ENCODE measurements at places on chromosomes 11 and 22.

GRCh38 chr11:1844221-1845094, 5.7 kb downstream of the TNNI2 start:
- DNase-seq, result no peak

GRCh38 chr22:41565403-41566054, 4.7 kb downstream of the CSDC2 start:
- no peak for DNase-seq

GRCh38 chr11:35944503-35945136, 758 bp downstream of the LDLRAD3 start:
- DNase-seq, result no peak

DNA sequence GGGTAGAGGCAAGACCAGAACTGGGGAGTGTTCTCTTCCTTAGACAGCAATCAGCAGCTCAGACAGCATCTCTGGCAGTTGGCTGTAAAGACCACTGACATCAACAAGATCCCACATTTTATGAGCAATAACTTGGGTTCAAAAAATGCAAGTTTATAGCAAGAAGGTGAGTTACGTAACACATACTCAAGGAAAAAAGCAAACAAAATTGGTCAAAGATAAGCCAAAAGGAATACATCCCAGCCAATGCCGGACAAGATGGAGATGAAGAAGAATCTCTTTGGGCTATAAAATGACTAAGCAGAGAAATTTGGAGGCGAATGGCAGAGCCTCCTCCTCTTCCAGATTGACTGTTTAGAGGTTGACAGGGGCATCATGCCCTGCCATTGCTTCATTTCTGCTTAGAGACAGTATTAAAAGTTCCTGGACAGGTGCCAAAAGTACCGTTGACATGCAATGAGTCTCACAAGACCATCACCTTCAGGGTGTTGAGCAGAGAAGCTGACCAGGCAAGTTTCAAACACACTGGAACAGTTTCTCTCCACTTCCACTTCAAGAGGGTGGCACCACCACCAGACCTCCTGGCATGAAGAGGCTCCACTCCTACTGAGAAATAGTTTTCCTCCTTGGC, 55.9 kb downstream of the ENDOD1 start:
- no peak for DNase-seq

Measured in NCI-H2081 (cell line).